ENCODE measurements at places on chromosomes 4 and X. TPM values are rescaled to one million over a fixed set of nuclear protein-coding genes. Genes with fewer than 3 reads are reported as not detected.

AR gene
- 7.9 TPM for total RNA-seq

ZFP92 gene
- 0.23 TPM for total RNA-seq

MAGEE1 gene
- 8.1 TPM for total RNA-seq

ITM2A gene
- total RNA-seq: 0.93 TPM

ELOVL6 gene
- 104 TPM for total RNA-seq

ADGRA3 gene
- 73.8 TPM for total RNA-seq

C4orf36 gene
- total RNA-seq: 3.2 TPM

TMSB15A gene
- total RNA-seq: 233 TPM

IL2 gene
- not detected for total RNA-seq

DNA sequence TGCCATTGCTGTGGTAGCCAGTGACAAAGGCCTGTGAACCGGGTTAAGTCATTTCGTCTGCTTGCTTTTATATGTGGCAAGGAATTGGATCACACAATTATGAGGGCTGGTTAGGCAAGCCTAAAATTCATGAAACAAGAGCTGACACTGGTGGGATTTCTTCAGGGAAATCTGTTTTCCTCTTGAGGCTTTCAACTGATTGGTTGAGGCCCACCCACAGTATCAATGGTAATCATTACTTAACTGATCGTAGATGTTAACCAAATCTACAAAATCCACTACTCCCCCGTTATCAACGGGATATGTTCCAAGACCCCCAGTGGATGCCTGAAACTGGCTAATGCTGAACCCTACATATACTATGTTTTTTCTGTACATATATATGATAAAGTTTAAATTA, 13.0 kb downstream of the RBMX2 start:
- DNase-seq: no peak

DNA sequence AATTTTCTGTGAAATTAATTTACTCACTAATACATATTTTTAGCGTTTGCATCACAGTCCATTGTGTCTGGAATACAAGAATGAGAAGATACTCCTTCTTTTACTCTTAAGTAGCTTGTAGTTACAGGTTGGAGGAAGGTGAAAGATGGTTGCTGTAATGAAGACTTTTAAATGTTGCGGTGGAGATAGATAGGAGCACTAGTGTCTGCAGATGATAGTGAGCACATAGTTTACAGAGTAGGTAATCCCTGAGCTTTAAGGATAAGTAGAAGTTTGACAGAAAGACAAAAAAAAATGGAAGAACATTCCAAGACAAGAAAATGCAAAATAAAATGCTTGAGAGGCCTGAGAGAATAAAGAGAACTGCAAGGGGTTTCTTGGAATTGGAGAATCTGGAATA, 5.4 kb upstream of the SLC39A8 start:
- DNase-seq: no peak

DNA sequence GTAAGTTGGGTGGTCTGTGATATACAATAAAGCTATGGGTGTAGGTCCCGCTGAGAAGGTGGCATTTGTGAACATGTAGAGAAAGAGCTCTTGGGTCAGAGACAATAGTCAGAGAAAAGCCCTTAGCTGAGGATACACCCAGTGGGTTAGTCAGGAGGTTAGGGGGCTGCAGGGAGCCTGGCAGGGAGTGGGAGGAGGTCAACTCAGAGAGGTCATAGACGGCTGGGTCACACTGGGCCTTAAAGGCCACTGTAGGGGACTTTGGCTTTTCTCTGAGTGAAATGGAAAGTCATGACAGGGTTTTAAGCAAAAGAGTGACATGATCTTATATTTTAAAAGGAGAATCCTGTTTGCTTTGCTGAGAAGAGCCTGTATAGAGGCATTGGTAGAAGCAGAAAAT, 16.7 kb downstream of the MGST2 start:
- no peak for DNase-seq

- no peak for DNase-seq
Observed at GRCh38 chrX:54798137-54798536, at the start of gene ITIH6. Gene ITIH6, minus strand, starts transcription at chrX:54798255. Its CDS starts 45 bp downstream, at chrX:54798210.

DNA sequence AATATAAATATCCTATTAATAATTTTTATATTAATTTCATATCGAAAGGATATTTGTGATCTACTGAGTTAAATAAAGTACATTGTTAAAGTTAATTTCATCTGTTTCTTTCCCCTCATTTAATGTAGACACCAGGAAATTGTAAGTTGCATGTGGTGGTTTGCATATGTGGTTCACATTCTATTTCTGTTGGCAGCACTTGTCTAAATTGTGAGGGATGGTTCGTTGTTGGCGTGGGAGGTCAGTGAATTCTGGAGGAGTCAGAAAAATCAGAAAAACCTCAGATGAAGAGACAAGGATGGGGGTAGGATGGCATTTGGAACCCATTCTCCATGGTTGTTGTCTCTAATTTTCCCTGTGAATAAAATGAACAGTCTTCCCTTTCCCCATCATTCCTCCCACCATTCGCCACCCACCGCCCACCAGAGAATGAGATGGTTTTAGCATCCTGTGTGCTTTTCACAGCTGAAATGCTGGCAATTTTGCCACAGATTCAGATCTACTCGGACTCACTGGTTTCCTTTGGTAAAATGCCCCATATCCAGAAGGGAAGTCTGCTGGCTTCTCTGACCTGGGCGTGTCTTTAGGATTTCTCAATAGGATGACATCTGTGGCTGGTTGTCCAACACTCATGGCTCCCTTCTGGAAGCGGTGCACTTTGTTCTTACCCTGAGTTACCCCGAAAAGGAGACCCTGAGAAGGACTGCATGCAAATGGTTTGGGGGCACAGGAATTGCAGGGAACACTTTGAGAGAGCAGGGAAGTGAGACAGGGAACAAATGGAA, 52.3 kb downstream of the LGI2 start:
- DNase-seq: no peak

- DNase-seq: no peak
Observed at GRCh38 chr4:29085748-29086147, 1634.4 kb upstream of the PCDH7 start.

GRCh38 chr4:66558651-66559050, 888.4 kb upstream of the EPHA5 start:
- no peak for DNase-seq

DNA sequence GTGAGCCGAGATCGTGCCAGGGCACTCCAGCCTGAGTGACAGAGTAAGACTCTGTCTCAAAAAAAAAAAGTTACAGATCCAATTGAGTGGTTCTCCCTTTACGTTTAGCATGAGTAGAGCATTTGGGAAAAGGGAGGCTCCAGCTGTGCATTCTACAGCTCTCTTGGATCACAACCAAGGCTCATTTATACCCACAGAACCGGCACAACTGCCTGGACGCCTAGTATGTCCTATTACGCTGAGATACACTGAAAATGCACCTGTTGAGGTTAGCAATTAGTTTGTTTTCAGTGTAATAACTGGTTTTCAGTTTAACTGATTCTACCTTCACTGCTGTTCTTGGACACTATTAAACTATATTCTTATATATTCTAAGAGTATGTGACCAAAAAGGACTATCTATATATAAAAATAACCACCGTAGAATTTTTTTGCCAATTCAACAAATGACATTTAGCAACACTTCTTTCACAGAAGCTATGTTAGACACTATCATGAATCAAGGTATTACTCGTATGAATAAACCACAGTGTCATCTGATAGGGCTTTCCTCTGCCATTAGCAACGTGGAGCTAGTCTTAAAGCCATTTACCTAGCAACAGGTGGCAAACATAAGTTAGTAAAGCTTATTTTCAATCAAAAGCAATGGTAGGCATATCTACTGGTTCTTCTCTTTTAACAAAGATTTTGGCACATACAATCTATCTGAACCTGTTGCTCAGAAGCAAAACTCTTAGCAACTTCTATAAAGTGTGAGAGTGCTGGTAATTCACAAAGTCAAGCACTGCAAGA, 3.6 kb downstream of the OTUD4 start:
- no peak for DNase-seq

- no peak for DNase-seq
Observed at GRCh38 chr4:124631760-124632159, 80.8 kb downstream of the ANKRD50 start.

- DNase-seq: no peak
Observed at GRCh38 chr4:126269106-126269505, 954.4 kb downstream of the FAT4 start.

- DNase-seq: no peak
Observed at GRCh38 chrX:74421740-74422352, 553 bp downstream of the SLC16A2 start.

DNA sequence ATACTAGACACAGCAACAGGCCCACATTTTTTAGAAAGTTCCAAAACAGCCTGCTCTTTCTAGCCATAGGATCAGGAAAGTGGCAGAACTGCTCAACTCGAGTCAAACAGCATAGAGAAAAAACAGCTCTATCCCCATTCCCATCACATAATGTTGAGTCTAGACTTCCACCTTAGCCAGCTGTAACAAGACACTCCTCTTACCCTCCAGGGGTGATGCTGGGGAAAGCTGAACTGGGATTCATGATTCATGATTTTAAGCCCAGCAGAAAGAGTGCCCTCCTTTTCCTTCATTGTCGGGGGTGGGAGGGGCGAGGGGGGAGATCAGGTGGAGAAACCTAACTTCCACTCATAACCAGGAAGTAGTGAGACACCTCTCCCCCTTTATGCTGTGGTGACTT, 86.1 kb downstream of the CENPC start:
- no peak for DNase-seq

DNA sequence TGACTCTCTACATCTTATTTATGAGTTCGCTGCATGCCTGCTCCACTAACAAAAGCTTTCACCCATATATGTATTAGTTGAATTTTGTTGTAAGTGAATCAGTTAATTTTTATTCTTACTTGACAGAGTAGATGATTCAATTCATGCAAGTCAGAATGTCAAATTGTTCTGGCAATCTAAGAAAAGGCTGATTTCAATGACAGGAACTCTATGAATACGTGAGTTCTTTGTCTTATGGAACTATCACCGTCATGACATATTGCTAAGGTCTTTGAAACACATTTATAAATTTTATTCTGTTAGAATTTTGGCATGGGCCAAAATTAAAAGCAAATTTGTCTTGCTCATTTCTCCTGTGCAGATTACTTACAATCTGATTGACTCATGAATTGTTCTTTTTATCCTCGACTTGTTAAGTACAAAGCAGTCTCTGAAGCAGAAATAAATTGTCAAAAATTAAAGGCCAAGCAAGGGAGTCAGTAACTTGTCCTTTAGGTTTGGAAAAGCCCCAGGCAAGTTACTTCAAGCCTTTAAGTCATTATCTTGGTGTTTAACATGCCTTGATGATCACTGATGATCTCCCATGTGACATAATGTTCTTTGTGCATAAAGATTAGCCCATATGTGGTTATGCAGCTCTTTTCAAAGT, 89.0 kb upstream of the GC start:
- no peak for DNase-seq

DNA sequence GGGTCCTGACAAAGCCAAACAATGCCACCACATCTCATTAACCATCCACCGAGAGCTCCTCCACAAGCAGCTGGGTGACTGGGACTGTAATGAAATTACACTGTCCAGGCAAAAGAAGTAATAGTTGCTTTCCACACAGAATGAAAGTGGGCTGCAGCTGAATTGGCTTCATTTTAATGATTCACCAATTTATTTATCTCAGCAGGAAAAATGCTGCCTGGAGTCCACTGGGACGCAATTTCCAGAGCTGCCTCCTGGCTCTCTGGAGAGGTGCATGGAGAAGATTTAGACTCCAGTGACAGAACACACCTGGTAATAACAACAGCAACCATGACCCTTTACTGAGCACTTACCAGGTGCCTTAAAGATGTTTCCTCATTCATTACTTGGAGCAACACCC, 226.7 kb downstream of the LDB2 start:
- DNase-seq: no peak

DNA sequence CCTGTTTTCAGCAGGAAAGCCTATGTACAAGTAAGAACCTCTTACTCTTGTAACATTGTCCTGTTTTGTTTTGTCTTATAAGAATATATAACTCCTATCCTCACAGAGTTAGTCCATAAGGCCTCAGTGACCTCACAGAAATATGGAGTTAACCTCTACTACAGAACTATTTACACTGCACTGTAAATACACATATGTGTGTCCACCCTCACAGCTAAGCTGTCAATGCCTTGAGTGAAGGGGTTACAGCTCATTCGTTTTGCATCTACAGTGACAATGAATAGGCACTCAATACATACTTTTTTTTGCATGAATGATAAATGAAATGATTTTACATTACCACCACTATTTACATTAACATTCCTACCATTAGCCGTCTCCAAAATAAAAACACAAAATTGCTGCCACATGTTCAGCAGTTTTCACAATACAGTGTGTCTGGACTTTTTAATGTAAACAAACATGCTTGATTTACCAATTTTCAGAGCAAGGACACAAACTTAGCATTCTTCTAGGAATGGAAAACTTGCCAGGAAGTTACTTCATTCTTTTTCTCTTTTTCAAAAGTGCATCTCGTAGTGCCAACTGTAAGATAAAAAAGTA, 9.5 kb upstream of the NAAA start:
- no peak for DNase-seq

DNA sequence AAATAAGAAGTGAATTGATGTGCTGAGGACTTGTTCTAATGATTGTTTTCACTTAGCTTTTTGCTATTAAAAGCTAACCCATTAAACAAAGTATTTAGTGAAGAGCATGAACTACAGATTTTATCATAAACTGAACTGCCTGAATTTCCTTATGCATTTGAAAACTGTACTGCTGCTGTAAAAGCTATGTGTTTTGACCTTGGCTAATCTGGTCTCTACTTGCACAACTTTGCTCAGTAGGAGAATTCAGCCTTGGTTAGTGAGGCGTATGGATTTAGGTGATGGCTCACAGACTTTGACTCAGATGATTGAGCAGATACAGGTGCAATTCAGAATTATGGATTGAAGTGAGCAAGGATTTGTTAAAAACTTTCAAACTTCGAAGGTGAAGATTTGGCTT, 38.7 kb upstream of the FAT1 start:
- DNase-seq: no peak

DNA sequence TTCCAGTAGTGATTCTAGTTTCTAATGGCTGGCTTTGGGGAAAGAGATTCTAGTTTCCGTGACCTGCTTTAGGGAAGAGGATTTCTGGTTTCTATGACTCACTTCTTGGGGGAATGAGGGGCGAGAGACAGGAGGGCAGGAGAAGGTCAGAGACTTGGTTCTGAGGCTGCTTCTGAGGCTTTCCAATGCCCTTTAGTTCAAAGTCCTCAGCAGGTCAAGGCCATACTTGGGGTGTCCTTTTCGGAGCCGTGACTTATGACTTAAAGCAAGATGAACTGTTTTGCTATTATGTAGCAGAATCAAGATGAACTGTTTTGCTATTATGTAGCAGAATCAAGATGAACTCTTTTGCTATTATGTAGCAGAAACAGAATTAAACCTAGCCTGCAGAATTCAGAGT, 52.2 kb upstream of the TLR3 start:
- no peak for DNase-seq

DNA sequence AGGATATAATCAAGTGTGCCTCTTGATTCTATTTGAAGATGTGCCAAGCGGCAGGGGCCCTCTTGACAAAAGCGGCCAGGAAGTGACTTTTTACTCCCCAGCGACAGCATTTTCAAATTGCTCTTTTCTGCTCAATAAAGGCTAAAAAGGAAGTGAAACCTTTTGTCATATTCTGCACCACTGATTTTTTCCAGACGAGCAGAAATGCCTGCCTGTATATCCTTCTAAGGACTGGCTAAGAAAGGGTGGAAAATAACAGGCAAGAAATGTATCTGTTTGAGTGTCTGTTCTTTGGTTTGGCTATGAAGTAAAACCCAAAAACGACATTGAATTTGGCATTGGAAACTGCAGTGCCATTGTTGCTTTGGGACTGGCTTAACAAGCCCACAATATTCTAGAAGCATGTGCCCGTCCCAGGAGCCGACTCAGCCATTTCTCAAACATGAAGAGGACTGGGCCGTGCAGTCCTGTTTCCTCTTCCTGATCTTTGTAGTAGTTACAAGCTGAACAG, 25.4 kb downstream of the TMSB4X start:
- no peak for DNase-seq

- DNase-seq: no peak
Observed at GRCh38 chr4:23171976-23172375, 479.2 kb downstream of the GBA3 start.
